Hepatocyte (in vitro differentiated cells): ENCODE measurements at places on chromosomes 7 and 10. TPM values are rescaled to one million over a fixed set of nuclear protein-coding genes. Genes with fewer than 3 reads are reported as not detected.

The VWA2 gene
- total RNA-seq: 10.8 and 12.3 TPM in 2 replicates

The APBB1IP gene
- total RNA-seq: 1.1 and 1.6 TPM in 2 replicates

DNA sequence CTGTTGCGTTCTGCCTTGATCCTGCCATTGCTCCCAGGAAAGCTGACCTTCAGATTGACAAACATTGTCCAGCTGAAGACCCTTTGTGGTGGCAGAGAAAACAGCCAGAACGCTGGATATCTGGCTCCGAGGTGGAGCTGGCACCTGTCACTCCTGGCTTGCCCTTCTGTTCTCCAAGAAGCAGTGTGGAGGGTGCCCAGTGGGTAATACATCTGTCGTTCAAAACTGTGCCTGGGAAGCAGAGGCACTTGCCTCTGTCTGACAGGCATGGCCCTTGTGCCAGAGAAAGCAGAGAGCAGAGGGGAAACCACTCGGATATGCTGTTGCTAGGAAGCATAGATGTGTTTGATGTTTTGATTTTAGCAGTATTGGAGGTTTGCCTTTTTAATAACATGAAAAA, 231.4 kb downstream of the BMPER start:
- no peaks in the 10 kb centered on the region for H3K36me3 ChIP-seq
- H3K4me3 ChIP-seq: no peak overlapping the region
- no peaks in the 10 kb centered on the region for H3K4me1 ChIP-seq
- H3K27me3 ChIP-seq: no peaks in the 10 kb centered on the region

The RET gene
- 0.44 and 0.50 TPM in 2 replicates for total RNA-seq

The ELFN1 gene
- total RNA-seq: 2.9 and 3.6 TPM in 2 replicates

DNA sequence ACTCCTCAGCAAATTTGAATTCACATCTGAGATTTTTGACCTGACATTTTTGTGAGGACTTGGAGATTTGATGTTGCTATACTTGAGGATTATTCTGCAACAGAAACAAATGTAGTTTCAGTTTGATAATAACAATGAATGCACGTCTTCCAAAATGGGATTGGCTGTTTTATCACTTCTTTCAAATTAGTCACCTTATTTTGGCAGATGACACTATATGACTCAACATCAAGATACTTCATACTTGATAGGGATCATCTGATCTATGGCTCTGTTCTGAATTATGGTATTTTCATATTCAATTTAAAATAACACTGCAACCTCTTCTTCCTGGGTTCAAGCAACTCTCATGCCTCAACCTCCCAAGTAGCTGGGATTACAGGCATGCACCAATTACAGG, 24.2 kb downstream of the ARL5B start:
- H3K27ac ChIP-seq: no peak overlapping the region
- no peaks in the 10 kb centered on the region for H3K4me1 ChIP-seq
- H3K4me3 ChIP-seq: no peak overlapping the region

DNA sequence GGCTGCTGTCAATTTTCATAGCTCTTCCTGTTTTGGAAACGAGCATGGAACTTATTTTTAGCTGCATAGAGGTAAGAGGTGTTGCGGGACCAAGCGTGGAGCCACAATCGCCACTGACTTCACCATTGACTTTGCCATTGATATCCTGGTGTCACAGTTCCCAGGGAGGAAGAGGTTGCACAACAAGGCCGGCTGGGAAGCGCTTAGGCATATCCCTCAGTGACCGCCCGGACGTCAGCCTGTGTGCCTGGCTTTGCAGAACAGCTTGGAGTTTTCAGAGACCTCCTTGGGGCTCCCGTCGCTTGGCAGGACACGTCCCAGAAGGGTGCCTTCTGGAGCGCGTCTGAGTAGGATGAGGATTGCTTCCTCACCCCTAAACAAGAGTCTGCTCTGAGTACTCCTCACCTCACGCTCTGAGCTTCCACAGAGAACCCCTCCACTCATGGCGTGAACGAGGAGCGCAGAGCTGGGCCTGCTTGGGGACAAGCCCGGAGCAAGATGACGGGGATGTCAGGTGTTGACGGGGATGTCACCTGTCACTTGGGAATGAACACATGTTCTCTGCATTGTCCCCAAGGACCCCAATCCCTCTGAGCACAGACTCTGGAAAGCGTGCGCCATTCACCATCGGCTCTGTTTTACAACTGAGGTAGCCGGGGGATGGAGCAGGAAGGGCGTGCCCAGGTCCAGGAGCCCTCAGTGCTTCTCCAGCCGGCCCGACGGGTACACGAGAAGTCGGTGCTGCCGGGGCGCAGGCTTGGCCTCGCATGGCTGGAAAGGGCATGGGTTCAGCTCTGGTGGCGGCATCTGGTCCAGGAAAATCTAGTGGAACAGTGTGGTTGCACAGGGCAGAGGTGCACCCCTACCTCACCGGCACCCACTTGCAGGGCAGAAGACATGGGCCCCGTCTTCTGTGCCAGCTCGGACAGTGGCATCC, 192.3 kb upstream of the SHH start:
- no peak overlapping the region for H3K4me3 ChIP-seq
- no peak overlapping the region for H3K27ac ChIP-seq
- H3K4me1 ChIP-seq: no peaks in the 10 kb centered on the region

The ZNF467 gene
- 5.9 and 7.8 TPM in 2 replicates for total RNA-seq

DNA sequence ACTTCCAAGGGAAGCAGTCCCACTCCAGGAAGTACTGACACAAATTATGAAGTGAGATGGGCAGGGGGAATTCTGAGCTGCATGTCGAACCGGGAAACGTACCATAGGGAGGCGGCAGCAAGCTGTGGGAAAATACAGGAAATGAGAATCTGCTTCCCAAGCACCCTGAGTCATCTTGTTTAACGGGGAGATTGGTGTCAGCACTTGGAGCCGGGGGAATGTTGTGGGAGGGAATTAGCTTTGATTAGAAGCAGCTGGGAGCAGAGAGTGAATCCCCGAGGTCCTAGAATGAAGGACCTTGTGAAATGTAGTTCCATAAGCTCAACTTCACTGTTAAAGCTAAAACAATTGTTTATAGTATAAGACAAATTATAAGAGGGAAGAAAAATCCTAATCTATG, 141.4 kb upstream of the PRKCQ start:
- peak; percentile 65 for DNase-seq
- no peaks in the 10 kb centered on the region for H3K36me3 ChIP-seq
- H3K27ac ChIP-seq: peak overlapping the region; percentile 38
- peaks cover 7% of the 10 kb centered on the region for H3K4me1 ChIP-seq
- no peaks in the 10 kb centered on the region for H3K27me3 ChIP-seq

GRCh38 chr10:80517416-80518142, 20.1 kb upstream of the SH2D4B start:
- H3K4me3 ChIP-seq: no peak overlapping the region
- peaks cover 11% of the 10 kb centered on the region for H3K36me3 ChIP-seq
- H3K27me3 ChIP-seq: no peaks in the 10 kb centered on the region

GRCh38 chr7:68642727-68643126, 955.5 kb upstream of the AUTS2 start:
- H3K27ac ChIP-seq: no peak overlapping the region
- no peaks in the 10 kb centered on the region for H3K36me3 ChIP-seq
- H3K27me3 ChIP-seq: no peaks in the 10 kb centered on the region
- H3K4me3 ChIP-seq: no peak overlapping the region
- H3K4me1 ChIP-seq: no peaks in the 10 kb centered on the region

DNA sequence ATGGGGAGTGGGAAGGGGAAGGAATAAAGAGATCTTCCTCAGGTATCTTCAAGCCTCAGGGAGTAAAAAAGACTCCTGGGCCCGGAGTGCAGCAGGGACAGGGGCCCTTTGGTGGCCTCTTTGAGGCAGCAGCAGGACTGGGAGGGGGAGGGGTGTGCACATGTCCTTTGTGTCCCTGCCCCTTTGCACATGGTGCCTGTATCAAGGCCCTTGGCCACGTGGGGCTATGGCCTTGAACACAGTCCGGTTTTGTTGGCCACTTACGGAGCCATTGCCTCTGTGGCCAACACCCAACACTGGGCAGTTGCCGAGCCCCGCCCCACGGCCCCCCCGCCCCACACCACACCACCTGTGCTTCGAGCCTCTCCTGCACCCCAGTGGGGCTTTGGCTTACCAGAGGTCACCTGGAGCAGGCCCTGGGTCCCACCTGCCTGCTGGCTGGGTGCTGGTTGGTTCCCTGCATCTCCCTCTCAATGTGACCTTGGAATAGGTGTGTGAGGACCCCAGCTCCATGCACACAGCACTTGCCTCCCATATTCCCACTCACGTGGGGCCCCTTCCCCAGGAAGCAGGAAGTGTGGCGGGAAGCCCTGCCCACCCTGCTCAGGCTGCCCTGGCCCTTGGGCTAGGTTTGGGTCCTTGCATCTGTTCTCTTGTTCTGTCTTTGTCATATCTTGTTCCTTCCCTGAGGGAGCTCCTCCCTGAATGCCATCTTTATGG, 5.4 kb downstream of the SAP25 start:
- H3K27me3 ChIP-seq: no peaks in the 10 kb centered on the region
- H3K27ac ChIP-seq: peak overlapping the region; percentile 34
- H3K36me3 ChIP-seq: no peaks in the 10 kb centered on the region
- H3K4me1 ChIP-seq: peaks cover 44% of the 10 kb centered on the region
- H3K4me3 ChIP-seq: no peak overlapping the region

The MTG1 gene
- 53.2 and 57.0 TPM in 2 replicates for total RNA-seq

GRCh38 chr7:29991937-29992336, 2.3 kb upstream of the SCRN1 start:
- no peak overlapping the region for H3K4me3 ChIP-seq
- H3K27me3 ChIP-seq: no peaks in the 10 kb centered on the region
- no peak overlapping the region for H3K27ac ChIP-seq
- no peaks in the 10 kb centered on the region for H3K36me3 ChIP-seq
- no peak for DNase-seq
